ENCODE measurements at places on chromosomes 4 and X. TPM values are rescaled to one million over a fixed set of nuclear protein-coding genes. Genes with fewer than 3 reads are reported as not detected.
A peak's percentile ranks its signal among the peaks of the same experiment; 100 is the strongest.

Gene USP26
- not detected for total RNA-seq

Gene SPANXD
- total RNA-seq: not detected

Gene SRPX2
- total RNA-seq: 36.2 TPM

Gene PNMA6A
- 4.2 TPM for total RNA-seq

GRCh38 chr4:56086073-56086541 is 137.4 kb downstream of the CEP135 start:
- ATAC-seq: no peak

DNA sequence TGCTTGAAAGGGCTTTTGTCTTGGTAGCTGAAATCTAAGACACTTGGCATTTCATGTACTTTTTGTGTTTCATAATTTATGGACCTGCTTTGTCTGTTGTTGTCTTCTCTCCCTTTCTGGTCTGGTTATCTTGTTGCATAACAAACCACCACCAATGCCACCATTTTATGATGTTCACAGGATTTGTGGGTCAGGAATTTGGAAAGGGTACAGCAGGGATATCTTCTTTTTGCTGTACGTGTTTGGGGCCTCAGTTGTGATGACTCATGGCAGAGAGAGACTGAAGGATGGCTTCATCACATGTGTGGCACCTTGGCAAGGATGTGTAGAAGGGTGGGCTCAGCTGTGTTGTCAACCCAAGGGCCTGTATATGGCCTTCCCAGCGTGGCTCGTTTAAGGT is 35.2 kb downstream of the KDM6A start:
- no peak for ATAC-seq

- ATAC-seq: no peak
Observed at GRCh38 chr4:6594826-6595355, 19.9 kb downstream of the MAN2B2 start.

GRCh38 chrX:39886282-39886681 is 211.5 kb downstream of the BCOR start:
- no peak for ATAC-seq

GRCh38 chr4:60657041-60657440 is 543.1 kb upstream of the ADGRL3 start:
- no peak for ATAC-seq

- peak; percentile 65 for ATAC-seq
Observed at GRCh38 chr4:78481180-78481579, 70.4 kb upstream of the ANXA3 start.

DNA sequence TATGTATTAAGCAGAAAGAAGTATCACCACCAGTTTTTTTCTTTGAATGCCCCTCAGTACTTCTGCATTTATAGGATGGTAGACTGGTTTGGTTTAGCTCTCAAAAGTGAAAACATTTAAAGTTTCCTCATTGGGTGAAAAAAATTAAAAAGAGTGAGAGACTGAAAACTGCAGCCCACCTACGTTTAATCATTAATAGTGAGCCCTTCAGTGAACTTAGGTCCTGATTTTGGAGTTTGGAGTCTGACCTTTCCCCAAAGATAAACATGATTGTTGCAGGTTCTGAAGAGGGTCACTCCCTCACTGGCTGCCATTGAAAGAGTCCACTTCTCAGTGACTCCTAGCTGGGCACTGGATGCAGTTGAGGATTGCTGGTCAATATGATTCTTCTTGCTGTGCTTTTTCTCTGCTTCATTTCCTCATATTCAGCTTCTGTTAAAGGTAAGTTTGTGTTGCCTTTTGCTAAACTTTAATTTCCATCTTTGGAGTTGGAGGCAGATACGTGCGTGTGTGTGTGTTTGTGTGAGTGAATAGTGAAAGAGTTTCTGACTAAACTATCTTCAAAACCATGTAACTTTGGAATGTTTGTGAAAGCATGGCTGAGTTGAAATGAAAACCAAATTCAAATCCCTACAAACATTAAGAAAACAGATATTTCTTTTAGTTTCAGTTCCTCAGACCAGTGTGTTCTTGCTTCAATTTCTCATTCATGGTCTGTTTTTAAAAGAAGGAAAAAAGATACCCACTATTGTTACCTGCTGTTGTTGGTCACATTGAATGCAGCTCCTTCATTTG is at the start of gene MTTP:
Gene MTTP, plus strand, starts transcription at position 295 of the 795 bp plus-strand sequence. Its CDS starts 86 bp downstream, at position 381.
- ATAC-seq: no peak

DNA sequence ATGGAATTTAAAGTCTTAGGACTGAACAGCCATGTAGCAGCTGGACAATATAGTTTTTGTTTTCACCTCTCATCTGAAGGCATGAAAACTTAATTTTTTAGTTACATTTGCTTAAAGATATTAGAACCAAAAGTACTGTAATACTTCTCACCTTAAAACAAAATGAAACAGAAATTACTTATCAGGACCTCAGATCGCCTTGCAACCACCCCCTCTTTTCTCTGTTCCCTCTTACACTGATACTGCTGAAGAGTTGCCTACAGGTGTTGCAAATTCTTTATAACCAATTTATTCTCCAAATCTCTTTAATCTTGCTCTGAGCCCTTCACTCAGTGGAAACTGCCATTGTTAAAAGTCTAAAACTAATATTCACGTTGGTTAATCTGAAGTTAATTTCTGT is 145.0 kb downstream of the SPCS3 start:
- ATAC-seq: no peak

DNA sequence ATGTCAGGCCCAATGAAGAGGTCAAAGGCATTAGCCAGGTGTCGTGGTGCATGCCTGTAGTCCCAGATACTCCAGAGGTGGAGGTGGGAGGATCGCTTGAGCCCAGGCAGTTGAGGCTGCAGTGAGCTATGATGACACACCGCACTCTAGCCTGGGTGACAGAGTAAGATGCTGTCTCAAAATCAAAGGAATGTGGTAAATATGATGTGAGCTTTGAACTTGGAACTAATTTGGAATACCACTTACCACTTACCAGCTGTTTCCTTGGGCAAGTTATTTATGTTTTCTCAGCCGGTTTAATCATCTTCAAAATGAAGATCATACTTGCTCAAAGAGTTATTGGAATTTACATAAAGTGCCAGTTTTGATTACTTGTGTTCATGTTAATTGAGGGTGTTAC is 23.8 kb upstream of the SEPSECS start:
- ATAC-seq: no peak

GRCh38 chr4:68658672-68659071 is 11.8 kb downstream of the UGT2B15 start:
- no peak for ATAC-seq

DNA sequence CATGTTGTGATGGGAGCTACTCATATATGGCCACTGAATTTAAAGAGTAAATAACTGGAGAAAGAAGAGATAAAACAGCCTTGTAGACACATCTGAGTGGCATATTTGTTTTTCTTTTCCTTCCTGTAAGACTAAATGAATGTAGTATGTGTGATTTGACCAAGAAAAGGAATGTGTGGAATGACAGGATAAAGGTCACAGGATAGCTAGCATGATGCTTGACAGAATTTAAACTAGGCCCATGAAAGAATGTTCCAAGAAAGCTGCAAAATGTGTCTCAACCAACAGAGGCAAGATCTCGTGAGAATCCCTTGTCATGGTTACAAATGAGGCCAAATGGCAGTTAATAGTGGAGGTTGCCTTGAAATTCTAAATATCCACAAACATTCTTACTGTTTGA is 137.0 kb downstream of the KCNIP4 start:
- ATAC-seq: no peak

DNA sequence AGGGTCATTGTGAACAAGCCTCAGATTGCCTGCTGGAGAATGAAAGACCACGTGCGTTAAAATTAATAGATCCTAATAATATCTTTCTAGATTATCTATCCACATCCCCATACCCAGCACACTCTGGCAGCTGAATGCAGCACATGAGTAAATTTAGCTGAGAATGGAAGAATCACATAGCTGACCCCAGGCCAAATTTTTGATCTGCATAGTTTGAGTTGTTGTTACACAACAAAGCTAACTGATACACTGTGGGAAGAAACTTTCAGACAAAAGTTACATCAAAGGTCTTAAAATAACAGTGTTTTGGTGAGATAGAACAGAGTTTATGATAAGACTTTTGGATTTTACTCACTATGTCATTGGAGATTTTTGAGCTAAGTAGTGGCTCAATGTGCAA is 72.4 kb upstream of the ANXA10 start:
- no peak for ATAC-seq
